ENCODE measurements at places on chromosomes 3 and 15.

DNA sequence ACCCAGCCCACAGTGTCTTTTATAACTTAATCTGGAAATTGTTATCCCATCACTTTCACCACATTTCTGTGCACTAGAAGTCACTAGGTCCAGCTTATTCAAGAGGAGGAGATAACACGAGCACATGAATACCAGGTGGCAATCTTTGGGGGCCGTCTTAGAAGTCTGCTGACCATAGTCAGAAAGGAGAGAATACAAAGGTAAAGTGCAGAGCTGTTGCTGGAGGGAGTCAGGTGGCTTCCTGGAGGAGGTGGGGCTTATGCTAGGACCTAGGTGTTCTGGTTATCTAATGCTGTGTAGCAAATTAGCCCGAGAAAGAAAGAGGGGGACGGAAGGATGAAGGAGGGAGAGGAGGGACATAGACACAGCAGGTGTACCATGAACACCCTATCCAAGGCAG lies 46.5 kb downstream of the SLC6A20 start:
- no peak for DNase-seq

DNA sequence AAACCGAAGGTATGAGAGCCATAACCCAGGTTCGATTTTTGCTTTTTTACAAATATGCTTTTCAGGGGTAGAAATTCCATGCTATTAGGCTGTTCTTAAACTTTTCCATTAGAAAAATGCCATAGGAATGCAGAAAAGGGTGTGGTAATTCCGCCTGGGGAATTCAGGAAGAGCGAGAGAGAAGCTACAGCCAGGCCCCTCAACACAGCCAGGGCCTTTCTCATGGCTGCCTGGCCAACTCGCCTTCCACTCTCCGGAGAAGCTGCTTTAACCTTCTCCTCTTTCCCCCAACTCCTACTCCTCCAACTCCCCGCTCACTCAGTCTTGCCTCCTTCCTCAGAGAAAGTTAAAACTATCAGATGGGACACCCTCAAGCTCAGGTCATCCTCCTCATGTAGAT lies 9.1 kb upstream of the TICRR start:
- no peak for DNase-seq

GRCh38 chr3:108035751-108036150 lies 55.1 kb downstream of the CD47 start:
- no peak for DNase-seq

DNA sequence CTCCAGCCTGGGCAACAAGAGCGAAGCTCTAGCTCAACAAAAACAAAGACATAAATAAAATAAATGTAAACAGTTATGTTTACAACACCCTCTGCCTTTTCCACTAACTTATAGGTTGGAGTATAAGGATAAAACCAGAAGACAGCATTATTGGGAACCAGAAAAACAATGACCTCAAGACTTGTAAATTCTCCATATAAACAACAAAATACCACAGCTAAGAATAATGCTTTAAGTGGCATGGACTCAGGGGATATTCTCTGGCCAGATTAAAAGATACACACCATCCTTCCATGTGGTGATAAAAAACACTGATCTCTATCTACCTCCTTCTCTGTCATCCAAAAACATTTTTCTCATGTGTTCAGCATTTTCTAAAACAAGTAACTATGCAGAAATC lies 500.6 kb downstream of the MAGI1 start:
- no peak for DNase-seq

GRCh38 chr3:178966299-178967176 lies 105.1 kb downstream of the ZMAT3 start:
- no peak for DNase-seq

DNA sequence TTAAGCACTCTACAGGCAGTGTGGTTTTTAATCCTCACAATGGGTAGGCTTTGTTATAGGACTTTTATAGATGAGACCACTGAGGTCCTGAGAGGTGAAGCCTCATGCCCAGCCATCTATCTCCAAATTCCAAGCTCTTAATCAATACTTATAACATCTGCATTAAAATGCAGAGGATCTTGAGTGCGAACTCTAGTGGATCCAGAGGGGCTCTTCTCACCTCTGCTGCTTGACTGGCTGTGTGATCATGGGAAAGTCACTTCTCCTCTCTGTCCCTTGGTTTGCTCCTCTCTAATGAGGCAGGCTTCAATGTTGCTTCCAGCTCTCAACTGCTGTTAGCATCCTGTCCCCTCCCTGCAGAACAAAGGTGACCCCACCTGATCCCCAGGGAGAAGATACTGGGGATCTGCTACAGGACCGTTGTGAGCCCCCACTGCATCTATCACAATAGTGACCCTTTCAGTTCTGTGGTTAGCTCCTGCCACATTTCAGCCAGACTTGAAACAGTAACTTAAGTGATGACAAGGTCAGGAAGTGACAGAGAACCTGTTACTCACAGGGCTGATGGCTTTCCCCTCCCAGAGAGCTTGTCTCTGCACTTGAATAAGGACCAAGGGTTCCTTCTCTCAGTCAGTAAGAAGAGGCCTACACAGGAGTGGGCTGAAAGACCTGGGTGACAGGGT lies 1.3 kb downstream of the SLC27A2 start:
- DNase-seq = no peak

- DNase-seq = no peak
Measured at GRCh38 chr15:65392368-65392767, 14.6 kb upstream of the IGDCC3 start.

DNA sequence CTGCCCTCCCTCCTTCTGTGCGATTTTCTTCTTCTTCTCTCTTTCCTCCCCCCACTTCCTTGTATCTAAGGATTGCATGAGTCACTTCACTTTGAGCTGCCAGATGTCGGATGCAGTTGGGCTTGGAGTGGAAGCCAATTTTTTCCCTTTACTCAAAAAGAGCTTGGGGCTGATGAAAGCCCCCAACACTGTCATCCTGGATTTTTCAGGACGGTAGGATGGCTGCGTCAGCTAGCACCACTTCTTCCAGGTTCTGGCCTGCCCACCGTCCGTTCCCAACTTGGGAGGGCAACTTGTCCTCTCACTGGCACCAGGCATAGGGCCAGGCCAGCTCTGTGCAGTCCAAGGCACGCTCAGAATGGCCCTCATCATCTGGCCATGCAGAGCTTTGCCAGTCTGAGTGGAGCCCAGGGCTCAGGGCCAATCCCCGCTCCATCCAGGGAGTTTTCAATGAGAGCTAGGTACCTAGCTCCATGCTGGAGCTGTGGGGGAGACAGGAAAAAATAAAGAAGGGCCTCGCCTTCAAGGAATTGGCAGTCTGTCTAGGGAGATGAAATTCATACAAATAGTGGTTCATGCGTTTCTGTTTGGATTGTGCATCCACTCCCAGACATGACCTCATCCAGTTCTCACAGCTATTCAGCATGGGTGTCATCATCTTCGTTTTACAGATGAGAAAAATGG lies 47.7 kb upstream of the INSYN1 start:
- DNase-seq = peak; percentile 94

DNA sequence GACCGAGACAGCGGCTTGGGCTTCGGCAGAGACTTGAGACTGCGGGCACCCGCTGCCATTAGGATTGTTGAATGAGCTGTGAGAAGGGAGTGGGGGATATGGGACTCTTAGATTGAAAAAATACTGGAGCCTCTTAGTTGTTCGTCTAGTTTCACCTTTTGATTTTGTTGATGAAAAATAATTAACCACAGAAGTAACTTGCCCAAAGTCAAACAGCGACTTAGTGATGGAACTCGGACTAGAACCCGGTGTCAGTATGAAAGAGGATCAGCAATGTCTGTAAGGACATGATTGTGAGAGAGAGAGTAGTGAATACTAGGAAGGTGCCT lies 510 bp upstream of the GOLGB1 start:
- no peak for DNase-seq

- peak; percentile 0 for DNase-seq
Measured at GRCh38 chr15:91021516-91022074, 799 bp downstream of the VPS33B start.

DNA sequence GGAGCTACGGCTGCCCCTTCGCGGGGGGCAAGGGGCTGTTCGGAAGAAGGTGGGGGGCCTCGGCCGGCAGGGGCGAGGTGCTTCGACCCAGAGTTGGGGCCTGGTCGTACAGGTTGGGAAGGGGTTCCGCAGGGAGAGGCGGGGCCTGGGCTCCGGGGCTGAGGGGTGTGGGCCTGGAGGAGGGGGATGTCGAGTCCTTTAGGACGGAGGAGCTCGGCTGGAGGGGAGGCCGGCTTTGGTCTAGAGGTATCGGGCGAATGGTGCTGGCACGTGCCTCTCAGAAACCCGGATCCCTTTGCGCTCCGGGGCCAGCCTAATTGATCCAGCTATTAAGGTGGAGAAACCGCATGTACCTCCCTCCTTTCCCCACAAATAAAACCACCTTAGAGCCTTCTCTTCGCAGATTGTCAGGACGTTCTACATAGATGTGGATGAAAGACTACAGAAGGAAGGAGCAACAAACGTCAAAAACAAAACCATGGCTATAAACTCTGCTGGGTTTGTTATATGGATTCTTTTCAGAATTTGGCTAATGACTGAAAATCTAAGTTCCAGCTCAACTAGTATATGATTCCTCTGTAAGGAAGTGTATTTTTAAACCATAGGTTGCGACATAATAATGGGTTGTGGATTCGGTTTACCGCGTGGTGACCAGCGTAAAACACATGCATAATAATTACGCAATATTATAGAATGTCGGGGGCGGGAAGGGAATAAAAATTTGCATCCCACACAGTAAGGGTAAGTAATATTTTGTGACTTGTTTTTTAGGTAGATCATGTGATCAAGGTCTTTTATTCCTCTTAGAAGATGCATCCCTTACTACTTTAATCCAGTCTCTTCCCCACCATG lies 644 bp upstream of the NGLY1 start:
- peak; percentile 48 for DNase-seq

DNA sequence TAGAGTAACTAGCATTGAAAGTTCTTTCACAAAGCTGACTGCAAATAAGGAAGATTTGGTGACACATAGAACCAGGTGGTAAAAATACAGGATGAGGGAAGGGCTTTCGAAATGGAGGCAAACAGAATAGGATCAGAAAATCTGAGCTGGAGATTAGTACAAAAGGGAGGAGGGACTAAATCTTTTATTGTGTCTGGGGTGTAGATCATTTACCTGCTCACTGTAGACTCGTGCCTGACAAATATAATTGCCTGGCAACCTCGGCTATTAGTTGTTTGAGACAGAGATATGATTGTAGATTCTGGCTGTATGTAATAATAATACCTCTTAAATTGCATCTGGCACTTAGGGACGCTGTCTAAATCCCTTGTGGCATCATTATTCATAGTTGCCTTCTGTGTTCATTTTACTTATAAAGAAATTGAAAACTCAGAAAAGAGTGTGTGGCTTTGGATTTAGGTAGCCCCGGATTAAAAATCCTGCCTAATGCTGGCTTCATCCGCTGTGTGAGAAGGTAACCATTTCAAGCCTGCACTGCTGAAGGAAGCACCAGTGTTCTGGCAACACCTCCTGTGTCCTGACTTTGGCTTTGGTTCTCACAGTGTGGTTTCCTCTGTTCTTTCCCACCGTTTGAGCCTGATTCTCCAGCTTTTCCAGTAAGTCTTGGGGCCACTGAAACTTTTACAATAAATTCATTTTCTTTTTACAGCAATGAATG lies 25.0 kb upstream of the GPR160 start:
- no peak for DNase-seq

GRCh38 chr3:172635588-172635987 lies 75.3 kb downstream of the NCEH1 start:
- peak; percentile 22 for DNase-seq

- peak; percentile 43 for DNase-seq
Measured at GRCh38 chr3:120424976-120425570, 25.7 kb downstream of the FSTL1 start.

DNA sequence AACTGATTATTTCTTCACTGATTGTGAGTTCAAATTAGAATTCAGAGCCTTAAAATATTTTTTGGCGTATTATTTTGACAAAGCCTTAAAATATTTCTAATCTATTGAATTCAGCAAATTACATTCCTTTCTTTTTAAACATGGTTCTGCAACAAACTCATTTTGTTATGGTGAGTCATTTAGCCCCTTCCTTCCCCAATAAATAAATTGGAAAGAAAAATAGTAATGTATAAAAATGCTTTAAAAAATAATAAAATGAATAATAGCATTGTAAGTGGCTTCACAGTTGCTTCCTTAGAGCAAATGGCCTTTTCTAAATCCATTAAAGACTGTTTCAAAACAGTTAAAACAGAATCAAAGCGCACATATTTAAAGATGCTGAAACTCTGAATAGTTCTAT lies 12.1 kb downstream of the CSNK1G1 start:
- no peak for DNase-seq

DNA sequence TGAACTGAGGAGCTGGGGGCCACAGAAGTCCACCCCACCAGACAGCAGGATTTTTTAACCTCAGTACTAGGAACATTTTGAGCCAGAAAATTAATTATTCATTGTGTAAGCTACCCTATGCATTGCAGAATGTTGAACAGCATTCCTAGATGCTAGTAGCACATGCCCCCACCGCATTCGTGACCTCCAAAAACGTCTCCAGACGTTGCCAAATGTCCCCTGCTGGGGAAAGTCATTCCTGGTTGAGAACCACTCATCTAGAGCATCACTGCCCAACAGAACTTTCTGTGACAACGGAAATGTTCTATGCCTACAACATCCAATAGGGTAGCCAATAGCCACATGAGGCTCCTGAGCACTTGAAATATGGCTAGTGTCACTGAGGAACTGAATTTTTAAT lies 333.5 kb downstream of the FOXP1 start:
- no peak for DNase-seq

DNA sequence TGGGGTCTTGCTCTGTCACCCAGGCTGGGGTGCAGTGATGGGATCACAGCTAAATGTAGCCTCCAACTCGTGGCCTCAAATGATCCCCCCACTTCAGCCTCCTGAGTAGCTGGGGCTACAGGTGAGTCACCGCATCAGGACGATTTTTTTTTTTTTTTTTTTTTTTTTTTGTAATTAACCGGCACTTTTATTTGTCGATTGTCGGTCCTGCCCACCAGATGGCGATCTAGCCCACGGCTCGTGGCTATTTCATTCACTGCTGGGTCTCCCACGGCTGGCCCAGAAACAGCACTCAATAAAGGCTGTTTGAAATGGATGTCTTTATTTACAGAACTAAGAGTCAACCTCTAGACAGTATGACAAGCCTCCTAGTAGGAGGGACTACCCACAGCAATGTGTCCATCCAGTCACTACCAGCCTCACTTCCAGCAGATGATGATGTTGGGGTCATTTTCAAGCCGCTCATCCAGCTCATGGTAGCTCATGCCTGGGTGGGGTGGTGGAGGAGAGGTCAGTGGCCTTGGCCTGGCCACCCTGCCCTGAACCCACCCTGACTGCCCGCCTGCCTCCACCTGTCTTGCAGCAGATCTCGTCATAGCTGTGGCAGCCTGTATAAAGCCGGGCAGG lies 1.8 kb upstream of the ZMYND10 start:
- DNase-seq = peak; percentile 59

- DNase-seq = no peak
Measured at GRCh38 chr3:25235031-25235430, 193.0 kb upstream of the RARB start.

DNA sequence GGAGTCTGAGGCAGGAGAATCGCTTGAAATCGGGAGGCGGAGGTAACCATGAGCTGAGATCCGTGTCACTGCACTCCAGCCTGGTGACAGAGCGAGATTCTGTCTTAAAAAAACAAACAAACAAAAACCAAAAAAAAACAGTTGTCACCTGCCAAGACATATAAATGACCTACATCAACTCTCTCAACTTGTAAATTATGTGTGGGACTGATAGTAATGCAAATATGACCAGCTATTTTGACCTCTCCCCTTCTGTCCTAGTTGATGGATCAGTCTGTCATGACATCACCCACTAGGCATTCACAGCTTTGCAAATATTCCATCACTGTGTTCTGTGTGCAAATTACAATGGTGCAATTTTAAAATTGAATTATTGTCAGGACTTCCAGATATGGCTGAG lies 175.4 kb downstream of the EBLN2 start:
- no peak for DNase-seq

Data from NCI-H446 (cell line).